ENCODE measurements at places on chromosomes 6 and 20. TPM values are rescaled to one million over a fixed set of nuclear protein-coding genes. Genes with fewer than 3 reads are reported as not detected.

MICA gene
- 13.9 TPM for total RNA-seq

NKX2-2 gene
- total RNA-seq, result not detected

CTCFL gene
- total RNA-seq, result not detected

DCDC2 gene
- total RNA-seq, result not detected

BACH2 gene
- total RNA-seq, result 235 TPM

WFDC10B gene
- not detected for total RNA-seq

C6orf58 gene
- total RNA-seq, result not detected

GSTA2 gene
- not detected for total RNA-seq

ADGRF5 gene
- total RNA-seq, result not detected

CST5 gene
- not detected for total RNA-seq

OR12D3 gene
- not detected for total RNA-seq

TRIM15 gene
- not detected for total RNA-seq

IRAK1BP1 gene
- total RNA-seq, result 3.2 TPM

OVOL2 gene
- not detected for total RNA-seq

GRCh38 chr6:14326774-14327173 is 209.2 kb downstream of the CD83 start:
- H3K36me3 ChIP-seq, result no peaks in the 10 kb centered on the region
- DNase-seq, result no peak
- no peaks in the 10 kb centered on the region for H3K27me3 ChIP-seq
- no peak overlapping the region for H3K27ac ChIP-seq
- H3K4me1 ChIP-seq, result no peaks in the 10 kb centered on the region

DNA sequence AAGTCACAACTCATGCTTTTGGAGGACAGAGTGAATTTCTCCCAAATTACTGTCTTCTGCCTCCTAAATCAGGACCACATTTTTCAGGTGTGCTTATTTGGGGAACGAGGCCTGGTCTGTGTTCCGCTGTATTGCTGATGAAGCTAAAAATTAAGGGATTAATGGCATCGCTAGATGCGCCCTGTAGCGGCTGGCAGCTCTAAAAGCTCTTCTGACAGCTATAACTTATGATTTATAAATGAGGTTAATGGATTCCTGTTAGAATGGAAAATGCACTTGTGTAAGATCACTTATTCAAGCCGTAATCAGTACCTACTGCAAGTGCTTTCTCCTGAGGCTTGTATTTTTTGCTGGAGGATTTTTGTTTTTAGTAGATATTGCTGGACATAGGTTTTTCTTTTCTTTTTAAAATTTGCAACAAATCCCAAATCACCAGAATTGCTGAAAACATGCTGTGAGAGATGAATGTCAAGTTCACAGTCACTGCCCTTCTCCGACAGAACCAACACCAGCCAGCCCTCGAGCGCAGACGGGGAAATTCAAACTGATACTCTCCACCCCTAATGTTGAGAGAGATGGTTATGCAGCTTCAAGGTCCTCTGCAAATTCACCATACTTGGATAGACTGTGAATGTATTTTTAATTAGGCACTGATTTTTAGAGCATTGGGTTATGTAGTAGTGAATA is 49.1 kb downstream of the AKAP12 start:
- peaks cover 2% of the 10 kb centered on the region for H3K27me3 ChIP-seq
- no peaks in the 10 kb centered on the region for H3K36me3 ChIP-seq
- DNase-seq, result no peak
- no peak overlapping the region for H3K4me3 ChIP-seq
- H3K4me1 ChIP-seq, result peaks cover 10% of the 10 kb centered on the region

DNA sequence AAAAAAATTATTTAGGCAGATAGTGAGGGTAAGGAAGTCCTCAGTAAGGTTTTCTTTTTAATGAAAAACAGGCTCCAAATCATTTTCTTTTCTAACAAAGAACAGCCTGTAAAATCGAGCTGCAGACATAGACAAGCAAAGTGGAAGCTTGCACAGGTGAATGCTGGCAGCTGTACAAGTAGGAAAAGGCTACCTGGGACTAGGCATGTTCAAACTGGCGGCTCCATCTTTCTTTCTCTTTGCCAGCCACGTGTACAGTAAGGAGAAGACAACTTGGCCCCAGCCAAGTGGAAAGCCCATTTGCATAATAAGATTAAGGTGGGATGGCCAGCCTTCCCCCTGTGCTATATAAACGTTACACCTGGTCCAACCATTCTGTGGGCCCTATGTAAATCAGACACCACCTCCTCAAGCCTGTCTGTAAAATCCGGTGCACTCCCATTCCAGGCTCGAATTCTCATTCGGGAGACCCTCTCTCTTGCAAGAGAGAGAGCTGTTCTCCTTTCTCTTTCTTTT is 27.0 kb upstream of the SLC2A12 start:
- no peaks in the 10 kb centered on the region for H3K36me3 ChIP-seq
- peak overlapping the region; percentile 31 for H3K27ac ChIP-seq
- no peaks in the 10 kb centered on the region for H3K27me3 ChIP-seq
- peak overlapping the region; percentile 17 for H3K4me3 ChIP-seq

DNA sequence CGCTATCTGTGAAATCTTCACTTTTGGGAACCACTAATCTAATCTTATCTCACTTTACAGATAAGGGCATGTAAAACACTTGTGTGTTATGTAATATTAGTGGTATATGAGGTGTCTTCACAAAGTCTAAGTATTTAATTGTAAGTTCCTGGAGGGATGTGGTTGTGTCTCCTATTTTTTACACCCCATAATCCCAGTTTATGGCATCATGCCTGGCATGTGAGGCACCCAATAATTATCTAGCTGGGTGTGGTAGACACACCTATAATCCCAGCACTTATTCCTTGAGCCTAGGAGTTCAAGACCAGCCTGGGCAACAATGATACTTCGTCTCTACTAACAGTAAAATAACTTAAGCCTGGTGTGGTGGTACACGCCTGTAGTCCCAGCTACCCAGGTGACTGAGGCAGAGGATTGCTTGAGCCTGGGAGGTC is 16.5 kb upstream of the TBCC start:
- DNase-seq, result no peak
- H3K27ac ChIP-seq, result no peak overlapping the region
- peaks cover 22% of the 10 kb centered on the region for H3K36me3 ChIP-seq
- H3K4me3 ChIP-seq, result no peak overlapping the region
- peaks cover 7% of the 10 kb centered on the region for H3K4me1 ChIP-seq

- H3K4me1 ChIP-seq, result no peaks in the 10 kb centered on the region
- H3K27me3 ChIP-seq, result no peaks in the 10 kb centered on the region
- DNase-seq, result no peak
- H3K36me3 ChIP-seq, result no peaks in the 10 kb centered on the region
- H3K27ac ChIP-seq, result no peak overlapping the region
- H3K4me3 ChIP-seq, result no peak overlapping the region
Observed at GRCh38 chr6:31918069-31918720, 9.3 kb upstream of the C2 start.

- H3K4me3 ChIP-seq, result no peak overlapping the region
- H3K4me1 ChIP-seq, result no peaks in the 10 kb centered on the region
- no peaks in the 10 kb centered on the region for H3K36me3 ChIP-seq
- no peak overlapping the region for H3K27ac ChIP-seq
Observed at GRCh38 chr6:131960371-131961133, 9.4 kb upstream of the CCN2 start.

GRCh38 chr6:109456710-109457561 is 1.4 kb upstream of the MICAL1 start:
- H3K4me3 ChIP-seq, result peak overlapping the region; percentile 87
- H3K27ac ChIP-seq, result peak overlapping the region; percentile 98

- no peaks in the 10 kb centered on the region for H3K4me1 ChIP-seq
- DNase-seq, result no peak
Observed at GRCh38 chr6:23031986-23032385, 462.6 kb downstream of the HDGFL1 start.

- no peak for DNase-seq
- H3K27me3 ChIP-seq, result no peaks in the 10 kb centered on the region
- H3K36me3 ChIP-seq, result no peaks in the 10 kb centered on the region
- H3K4me1 ChIP-seq, result peaks cover 4% of the 10 kb centered on the region
- H3K4me3 ChIP-seq, result no peak overlapping the region
Observed at GRCh38 chr20:17787816-17788215, 88.0 kb downstream of the BANF2 start.

DNA sequence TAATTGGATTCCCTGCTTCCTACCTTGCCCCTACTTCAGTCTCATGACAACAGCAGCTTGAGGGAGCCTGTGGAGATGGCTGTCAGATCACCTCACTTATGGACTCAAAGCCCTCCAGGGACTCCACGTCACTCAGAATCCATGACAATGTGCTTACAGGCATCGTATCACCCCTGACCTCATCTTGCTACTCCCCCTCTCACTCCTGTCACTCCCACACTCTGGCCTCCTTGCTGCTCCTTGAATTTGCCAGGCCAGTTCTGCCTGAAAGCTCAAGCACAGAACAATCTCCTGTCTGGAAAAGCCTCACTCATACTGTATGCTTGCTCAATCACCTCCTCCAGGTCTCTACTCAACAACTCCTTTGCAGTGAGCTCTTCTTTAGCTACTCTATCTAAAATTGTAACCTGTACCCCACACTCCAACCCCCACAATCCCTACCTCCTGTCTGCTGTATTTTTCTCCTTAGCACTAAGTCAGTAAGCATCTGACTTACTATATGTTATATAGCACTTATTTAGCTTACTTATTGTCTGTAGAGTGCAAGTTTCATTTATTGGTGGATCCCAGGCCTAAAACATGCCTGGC is 10.7 kb upstream of the GSTA4 start:
- no peaks in the 10 kb centered on the region for H3K4me1 ChIP-seq
- H3K27ac ChIP-seq, result no peak overlapping the region
- H3K36me3 ChIP-seq, result peaks cover 54% of the 10 kb centered on the region
- DNase-seq, result no peak

DNA sequence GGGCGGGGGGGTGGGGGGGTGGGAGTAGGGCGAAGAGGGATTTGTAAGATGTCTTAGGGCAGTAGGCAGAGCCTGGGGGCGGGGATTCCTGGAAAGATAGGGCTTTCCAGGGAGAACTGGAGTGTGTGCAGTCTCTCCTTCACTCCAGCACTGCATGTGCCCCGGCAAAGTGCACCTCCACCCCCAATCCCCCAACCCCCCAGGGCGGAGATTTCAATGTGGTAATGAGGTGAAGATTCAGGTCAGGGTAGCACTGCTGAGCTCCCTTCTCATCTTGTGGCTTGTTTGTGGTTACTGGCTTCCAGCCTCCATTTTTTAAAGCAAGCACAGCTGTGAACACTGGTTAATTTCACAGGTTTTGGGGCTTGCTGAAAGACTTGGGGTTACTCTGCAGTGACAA is 5.9 kb downstream of the TMEM239 start:
- no peak overlapping the region for H3K4me3 ChIP-seq
- DNase-seq, result no peak
- H3K4me1 ChIP-seq, result peaks cover 6% of the 10 kb centered on the region
- no peak overlapping the region for H3K27ac ChIP-seq
- H3K27me3 ChIP-seq, result peaks cover 35% of the 10 kb centered on the region
- H3K36me3 ChIP-seq, result no peaks in the 10 kb centered on the region

- H3K36me3 ChIP-seq, result no peaks in the 10 kb centered on the region
- H3K4me3 ChIP-seq, result no peak overlapping the region
- no peak for DNase-seq
- no peak overlapping the region for H3K27ac ChIP-seq
- no peaks in the 10 kb centered on the region for H3K27me3 ChIP-seq
Observed at GRCh38 chr6:125486881-125487280, 185.1 kb upstream of the HDDC2 start.

DNA sequence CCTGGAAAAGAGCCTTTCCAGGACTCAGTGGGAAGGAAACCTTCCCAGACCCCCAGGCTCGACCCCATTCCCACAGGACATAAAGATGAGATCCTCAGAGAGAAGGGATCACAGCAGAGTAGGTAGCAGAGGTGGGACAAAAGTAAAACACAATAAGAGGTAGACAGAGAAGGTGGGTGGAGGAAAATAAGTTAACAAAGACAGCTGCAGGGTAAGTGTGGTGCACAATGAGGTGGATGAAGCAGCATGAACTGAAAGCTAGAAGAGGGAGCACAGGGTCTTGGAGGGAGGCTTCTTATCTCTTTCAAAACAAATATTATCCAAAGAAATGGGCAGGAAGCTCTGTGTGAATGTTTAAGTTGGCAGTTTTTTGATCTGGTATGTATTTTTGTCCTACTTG is 14.0 kb upstream of the MAP7 start:
- H3K27me3 ChIP-seq, result no peaks in the 10 kb centered on the region
- peaks cover 9% of the 10 kb centered on the region for H3K4me1 ChIP-seq
- H3K36me3 ChIP-seq, result peaks cover 3% of the 10 kb centered on the region
- no peak for DNase-seq
- H3K4me3 ChIP-seq, result no peak overlapping the region
- H3K27ac ChIP-seq, result no peak overlapping the region

- H3K27me3 ChIP-seq, result no peaks in the 10 kb centered on the region
- no peaks in the 10 kb centered on the region for H3K4me1 ChIP-seq
- DNase-seq, result no peak
- no peaks in the 10 kb centered on the region for H3K36me3 ChIP-seq
- H3K4me3 ChIP-seq, result no peak overlapping the region
- no peak overlapping the region for H3K27ac ChIP-seq
Observed at GRCh38 chr6:101110814-101111213, 229.7 kb upstream of the ASCC3 start.

- no peak for DNase-seq
- H3K4me3 ChIP-seq, result no peak overlapping the region
- H3K36me3 ChIP-seq, result no peaks in the 10 kb centered on the region
Observed at GRCh38 chr6:137122612-137123011, 50.8 kb downstream of the IL22RA2 start.

DNA sequence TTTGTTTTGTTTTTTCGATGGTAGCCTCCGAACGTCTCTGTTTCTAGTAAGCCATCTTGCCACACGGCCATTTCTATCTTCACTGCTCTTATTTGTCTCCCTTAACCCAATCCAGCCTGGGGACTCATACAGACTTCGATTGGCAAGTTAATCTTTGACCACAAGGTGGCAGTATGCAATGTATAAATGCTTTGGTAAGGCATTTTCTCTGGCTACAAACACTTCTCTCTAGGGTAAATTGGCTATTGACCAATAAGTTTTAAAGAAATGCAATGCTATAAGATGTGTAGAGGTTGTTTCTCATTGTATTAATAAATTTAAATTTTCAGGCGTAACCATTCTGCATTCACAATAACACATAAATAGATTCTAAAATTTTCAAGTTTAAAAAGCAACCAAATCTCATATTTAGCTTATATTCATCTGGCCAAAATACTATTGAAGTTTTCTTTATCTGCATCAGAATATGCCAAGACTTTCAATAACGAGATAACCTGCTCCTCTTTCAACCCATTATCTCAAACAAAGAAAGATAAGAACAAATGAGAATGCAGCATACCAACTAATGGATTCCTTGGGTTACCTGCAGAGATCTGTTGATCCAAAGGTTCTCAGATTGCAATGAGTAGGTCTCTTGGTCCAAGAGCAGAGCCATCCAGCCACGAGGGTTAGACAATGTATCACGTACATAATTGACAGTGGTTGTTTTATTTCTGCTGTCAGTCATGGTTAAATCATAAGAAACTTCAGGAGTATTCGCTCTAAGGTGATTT is 231.9 kb downstream of the PKHD1 start:
- no peak overlapping the region for H3K27ac ChIP-seq
- H3K36me3 ChIP-seq, result no peaks in the 10 kb centered on the region
- H3K27me3 ChIP-seq, result no peaks in the 10 kb centered on the region
- peak; percentile 55 for DNase-seq
- H3K4me1 ChIP-seq, result no peaks in the 10 kb centered on the region

Data from B cell (primary cell).